H7 (cell line): ENCODE measurements at places on chromosomes 13 and 19. TPM values are rescaled to one million over a fixed set of nuclear protein-coding genes. Genes with fewer than 3 reads are reported as not detected.

RNF17 gene
- not detected in 2 replicates for total RNA-seq

DNA sequence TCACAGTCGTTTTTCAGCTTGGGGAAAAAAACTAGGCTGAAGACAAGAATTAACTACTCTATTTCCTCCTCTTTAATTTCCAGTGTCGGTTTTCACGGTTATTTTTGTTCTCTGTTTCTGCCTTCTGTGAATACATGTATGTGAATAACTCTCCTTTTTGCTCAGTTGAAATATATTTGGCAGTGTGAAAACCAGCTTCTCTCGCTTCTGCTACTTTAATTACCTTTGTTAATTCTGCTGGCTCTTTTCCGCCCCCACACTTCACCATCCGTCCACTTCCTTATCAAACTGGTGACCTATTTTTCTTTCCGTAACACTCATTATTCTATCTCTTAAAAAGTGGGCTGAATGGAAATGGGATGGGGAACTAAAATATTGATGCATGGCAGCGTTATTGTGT, 126.4 kb downstream of the POU4F1 start:
- no peak for DNase-seq

GRCh38 chr19:10565028-10565566, 713 bp downstream of the KRI1 start:
- DNase-seq = peak; percentile 93

- DNase-seq = no peak
Observed at GRCh38 chr13:71860547-71861138, 6.4 kb downstream of the DACH1 start.

DNA sequence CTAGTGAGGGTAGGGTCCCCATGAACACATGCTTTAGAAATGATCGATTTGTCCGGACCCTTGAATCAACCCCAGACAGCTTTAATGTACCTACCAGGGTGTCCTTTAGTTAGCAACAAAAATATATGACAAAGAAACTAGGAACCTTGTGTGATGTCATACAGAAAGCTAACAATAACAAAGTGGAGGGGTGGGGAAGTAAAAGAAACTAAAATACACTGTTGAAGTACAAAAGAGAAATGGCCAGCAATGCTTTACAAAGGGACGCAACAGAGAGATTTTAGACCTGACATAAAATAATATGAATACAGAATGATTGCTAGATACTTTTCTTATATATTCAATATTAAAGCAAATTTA, 40.0 kb downstream of the DZIP1 start:
- DNase-seq = no peak
